ENCODE measurements at places on chromosomes 4 and X.

DNA sequence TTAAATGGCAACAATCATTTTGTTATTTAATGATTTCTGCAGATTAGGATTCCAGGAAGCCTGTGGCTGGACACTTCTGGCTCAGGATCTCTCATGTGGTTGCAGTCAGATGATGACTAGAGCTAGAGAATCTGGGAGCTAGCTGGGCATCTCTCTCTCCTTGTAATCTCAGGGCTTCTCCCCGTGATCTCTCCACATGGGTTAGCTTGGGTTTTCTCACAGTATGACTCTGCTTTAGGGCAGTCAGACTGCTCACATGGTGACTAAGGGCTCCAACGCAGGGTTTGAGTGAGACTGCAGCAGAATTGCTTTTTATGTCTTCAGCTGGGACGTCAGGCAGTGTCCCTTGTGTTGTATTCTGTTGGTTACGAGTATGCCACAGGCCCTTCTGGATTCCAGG lies 361.4 kb downstream of the CBLL2 start:
- no peak for DNase-seq

DNA sequence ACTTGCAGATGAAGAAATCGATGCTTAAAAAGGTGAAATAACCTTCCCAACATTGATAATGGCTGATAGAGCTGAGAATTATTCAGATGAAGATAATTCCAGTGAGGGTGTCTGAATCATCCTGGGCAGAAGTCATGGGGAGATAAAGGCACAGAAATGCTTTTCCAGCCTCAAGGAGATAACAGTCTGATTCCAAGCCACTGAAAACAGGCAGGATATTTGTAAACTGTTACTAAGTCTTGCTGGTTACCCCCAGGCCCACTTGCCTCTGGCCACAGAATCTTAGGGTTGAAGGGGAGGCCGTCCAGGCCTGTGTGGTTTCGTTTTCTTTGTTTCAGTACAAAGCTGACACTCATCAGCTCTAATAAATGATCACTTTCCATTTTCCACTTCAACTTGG lies 158.5 kb downstream of the SH3KBP1 start:
- no peak for DNase-seq

DNA sequence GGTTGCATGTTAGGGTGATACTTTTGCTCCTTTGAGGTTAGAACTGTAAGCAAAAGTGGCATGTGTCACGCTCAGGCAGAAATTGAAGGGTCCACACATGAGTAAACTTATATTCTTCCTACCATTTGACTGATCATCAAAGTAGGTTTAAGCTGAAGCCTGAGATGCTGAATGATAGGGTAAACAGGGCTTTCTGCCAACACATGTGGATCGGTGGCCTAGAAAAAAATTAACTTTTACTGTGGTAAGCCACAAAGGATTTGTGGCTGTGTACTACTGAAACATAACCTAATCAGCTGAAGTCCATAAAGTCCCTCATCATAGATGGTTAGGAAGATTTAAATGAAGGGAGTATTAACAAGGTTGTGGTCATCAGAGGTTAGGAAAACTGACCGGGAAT lies 1070.1 kb downstream of the STPG2 start:
- DNase-seq = no peak

- DNase-seq = no peak
Observed at GRCh38 chrX:109966246-109966645, 36.7 kb upstream of the TMEM164 start.

DNA sequence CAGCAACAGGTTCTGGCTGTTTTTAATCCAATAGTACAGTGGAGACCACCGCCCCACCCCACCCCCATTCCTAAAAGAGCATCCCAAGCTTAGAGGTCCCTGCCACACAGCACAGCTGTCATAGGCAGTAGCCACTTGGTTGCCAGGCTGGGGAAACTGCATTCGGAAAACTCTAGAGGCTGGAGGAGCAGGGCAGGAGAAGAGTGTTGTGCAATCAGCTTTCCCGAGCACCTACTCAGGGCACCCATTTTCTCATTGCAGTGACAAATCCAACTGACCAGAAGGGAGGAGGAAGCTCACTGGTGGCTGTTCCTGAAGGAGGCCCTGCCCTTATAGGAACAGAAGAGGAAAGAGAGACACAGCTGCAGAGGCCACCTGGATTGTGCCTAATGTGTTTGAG lies 1.1 kb downstream of the CXCL1 start:
- DNase-seq = no peak

DNA sequence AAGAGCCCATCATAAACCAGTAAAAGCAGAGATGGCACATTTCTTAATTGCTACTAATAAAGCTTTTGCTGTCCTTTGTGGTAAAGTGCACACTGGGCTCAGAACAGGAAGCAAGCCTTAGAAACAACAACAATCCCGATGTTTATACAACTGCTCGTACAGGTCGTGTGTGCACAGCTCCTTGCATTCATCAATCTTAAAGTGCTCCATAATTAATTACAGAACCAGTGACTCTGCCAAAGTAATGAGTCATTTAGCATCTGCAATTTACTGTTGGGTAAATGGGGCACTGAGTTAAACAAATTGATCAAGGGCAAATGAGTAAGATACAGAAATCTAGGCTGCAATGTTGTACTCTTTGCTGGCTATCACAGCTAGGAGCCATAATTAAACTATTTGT lies 61.3 kb upstream of the TXK start:
- peak; percentile 2 for DNase-seq

DNA sequence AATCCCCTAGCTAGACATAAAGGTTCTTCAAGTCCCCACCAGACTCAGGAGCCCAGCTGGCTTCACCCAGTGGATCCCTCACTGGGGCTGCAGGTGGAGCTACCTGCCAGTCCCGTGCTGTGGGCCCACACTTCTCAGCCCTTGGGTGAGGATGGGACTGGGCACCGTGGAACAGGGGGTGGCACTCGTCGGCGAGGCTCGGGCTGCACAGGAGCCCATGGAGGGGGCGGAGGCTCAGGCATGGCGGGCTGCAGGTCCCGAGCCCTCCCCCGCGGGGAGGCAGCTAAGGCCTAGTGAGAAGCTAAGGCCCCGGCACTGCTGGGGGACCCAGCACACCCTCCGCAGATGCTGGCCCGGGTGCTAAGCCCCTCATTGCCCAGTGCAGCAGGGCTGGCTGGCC lies 16.1 kb upstream of the ACSL4 start:
- no peak for DNase-seq

DNA sequence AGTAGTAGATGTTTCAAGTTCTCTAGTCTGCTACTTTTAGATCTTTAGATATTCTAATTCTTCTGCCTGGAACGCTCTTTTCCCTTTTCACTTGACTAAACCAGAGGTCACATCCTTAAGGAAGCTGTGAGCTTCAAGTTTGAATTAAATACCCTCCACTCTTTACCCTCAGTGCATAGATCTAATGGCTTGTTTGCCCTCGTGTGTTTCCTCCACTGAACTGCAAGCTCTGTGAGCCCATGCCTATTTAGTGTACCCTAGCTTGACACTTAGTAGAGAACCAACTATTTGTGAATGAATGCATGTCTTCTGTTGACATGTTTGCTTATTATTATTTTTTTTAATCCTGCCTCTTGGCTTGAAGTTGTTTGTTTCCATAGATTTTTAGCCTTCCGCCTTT lies 138.3 kb downstream of the PDE5A start:
- peak; percentile 5 for DNase-seq

DNA sequence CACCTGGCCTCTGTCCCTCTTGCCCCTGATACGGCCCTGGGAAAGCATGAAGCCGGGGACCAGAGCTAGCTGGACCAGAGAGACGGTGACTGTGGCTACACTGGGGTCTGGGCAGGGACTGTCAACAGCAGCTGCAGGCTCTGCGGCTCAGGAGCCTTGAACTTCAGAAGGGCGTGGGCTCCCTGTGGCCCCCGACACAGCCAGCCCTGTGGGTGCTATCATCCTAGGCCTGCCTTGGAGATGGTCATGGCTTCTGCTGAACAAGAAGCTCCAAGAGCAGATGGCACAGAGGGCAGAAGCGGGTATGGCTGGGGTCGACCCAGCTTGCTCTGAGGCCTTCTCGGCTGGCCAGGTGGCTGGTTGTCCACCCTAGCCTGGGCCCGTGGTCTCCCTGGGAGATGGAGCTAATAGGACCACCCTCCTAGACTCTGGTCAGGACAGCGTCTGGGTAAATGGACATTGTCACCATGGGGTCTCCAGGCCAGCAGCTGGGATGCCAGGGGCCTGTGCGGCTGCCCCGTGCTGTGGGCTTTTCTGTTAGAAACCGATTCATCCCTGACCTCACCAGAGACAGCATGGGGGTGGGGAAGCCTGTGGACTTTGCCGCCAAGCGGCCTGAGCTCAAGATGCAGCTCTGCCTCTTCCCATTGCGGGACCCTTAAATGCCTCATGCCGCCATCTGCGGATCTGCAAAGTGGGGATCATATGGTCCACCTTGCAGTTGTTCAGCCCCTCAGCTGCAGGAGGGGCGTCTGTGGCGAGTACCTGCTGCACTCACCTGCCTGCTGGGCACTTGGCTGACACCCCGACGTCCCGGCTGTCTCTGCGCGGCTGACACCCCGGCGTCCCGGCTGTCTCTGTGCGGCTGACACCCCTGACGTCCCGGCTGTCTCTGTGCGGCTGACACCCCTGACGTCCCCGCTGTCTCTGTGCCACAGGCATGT lies 21.1 kb downstream of the CPZ start:
- no peak for DNase-seq

DNA sequence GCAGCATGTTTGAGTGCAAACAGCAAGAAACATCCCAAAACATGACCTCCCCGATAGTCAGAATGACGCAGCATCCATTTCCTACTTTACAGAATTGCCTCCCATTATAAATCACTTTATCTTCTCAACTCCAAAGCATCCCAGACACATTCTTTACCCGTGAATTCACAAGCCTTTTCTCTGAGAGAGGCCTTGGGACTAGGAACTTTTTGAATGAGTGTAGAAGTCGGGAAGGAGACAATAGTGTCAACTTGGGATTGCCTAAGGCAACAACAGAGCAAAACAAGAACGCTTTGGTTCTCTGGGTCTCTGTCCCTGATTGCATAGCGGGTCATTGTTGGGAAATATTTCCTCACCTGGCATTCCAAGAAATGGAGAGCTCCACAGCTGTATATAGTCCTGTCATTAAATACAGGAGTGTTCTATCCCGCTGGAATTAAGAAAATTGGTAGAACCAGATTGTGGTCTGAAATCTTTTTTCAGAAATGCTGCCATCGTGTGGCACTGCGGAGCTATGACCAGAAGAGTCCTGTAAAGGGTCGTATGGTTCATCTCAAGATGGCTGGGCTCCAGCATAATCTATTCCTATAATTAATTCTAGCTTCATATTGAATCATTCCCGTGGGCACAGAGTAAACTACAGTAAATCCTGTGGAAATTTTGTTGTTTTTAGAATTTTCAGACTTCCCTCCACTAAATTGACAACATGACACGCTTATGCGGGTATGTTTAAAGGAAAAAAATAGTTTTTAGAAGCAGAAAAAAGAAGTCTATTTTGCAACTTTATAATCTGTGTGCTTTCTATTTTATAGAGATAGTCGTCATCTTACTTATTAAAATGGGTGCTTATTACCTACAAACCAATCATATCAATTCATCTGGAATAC lies 2.0 kb upstream of the SPP1 start:
- peak; percentile 46 for DNase-seq

GRCh38 chr4:5826437-5827107 lies 66.3 kb downstream of the CRMP1 start:
- DNase-seq = no peak

DNA sequence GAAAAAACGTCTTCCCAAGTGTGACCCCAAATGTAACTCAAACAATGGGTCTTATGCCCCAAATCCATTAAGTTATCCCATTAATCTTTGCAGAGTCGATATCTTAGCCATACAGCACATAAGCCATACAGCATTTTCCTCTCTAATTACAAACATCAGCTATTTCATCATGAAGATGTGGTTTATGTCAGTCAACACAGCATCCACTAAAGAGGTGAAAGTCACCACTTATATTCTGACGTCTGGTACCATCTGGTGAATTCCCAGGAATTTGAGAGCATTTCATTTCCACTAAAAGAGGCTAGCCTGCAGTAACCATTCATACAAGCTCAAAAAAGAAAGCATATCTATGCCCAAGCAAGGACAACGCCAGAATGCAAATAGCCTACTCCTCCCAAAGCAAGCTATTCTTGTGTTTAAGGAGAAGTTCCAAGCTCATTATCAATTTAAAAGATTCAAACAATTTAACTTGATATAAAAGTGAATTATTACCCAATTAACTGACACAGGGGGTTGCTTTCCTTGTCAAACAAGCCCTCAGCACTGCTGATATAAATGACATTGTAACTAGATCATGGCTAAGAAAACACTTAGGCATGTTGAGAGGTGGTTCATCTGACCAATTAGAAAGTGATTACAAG lies 203.3 kb downstream of the ANTXR2 start:
- DNase-seq = no peak

DNA sequence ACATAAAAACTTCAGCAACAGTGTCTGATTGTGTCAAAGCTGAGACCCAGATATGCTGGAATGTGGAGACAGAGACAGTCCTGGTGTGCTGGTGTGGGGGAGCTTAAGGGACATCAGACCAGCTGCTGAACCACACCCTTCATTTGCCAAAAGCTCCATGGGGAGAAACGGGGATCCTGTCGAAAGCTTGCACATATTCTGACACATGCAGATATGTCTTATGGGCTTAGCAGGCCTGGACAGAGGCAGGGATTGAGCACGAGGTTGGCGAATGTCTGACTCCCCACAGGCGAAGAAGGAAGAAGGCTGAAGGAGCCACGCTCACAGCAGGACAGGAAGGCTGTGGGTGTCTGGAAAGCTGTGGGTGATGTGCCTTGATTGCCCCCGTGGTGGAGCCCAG lies 72.1 kb upstream of the ACSL1 start:
- DNase-seq = no peak

DNA sequence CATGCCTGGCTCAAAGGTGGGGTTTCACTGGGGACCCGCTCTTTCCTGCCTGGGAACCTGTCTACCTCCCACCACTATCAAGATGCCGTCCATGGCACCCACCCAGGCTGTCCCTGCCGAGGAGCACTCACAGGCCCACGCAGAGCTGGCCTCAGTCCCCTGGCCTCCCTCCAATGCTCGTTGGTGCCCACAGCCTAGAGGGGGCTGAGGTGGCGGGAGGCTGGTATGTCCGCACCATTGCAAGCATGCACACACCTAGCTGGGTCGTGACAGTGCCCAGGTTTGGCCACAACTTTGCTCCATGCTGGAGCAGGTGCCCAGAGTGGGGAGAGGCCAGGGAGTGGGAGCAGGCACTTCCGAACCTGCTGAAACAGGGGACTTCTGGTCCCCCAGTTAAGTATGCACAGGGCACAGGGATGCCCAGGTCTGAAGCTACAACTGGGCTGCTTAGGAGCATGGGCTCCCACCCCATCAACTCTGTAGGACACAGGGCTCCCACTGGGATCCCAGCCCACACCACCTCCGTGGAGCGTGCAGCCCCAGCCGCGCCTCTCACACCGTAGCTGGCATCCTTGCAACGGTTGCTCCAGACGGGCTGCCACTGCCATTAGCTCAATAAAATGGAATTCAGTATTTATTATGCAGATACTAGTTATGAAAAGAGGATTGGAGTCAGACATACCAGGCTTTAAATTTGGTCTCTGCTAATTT lies 1376.1 kb upstream of the TENM3 start:
- no peak for DNase-seq

DNA sequence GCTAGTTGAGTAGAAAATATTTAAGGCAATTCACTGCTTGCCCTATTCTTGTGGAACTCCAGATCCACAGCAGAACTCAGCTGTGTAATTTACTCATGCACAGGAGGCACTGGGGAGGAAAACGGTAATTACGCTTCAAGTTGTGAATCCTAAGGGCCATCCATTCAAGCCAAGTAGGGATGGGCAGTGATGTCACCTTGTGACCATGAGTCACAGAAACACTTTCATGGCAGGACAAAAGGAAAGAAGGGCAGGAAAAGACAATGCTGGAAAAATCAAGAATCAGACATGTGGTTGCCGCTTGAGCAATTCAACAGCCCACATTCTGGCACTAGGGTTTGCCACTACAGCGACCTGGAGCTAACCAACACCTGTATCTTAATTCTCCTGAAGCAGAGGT lies 1.4 kb downstream of the PAQR3 start:
- no peak for DNase-seq

Measured in activated CD4-positive, alpha-beta T cell treated with anti-CD3 and anti-CD28 coated beads, Interleukin-2, amount 50 U/mL, for 16 hours (primary cell).